ENCODE measurements at places on chromosomes 13 and 19. TPM values are rescaled to one million over a fixed set of nuclear protein-coding genes. Genes with fewer than 3 reads are reported as not detected.

ZNF253 gene
- 8.9 TPM for total RNA-seq

DNA sequence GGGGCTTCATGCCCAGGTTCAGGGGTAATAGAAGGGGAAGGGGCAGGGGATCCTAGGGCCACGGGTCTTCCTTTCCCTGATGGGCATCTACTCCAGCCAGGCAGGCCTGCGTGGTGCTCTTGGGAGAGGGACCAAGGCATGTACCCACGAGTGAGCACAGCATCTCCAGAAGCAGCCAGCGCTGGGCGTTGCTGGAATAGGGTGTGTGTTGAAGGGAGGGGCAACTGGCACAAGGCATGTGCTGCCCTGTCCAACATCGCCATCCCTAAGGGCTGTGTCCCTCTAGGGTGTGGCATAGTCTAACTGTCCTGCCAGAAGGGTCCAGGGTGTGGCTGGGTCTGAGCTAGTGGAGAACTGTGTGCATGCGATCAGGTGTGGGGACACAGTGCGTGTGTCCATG, 2.9 kb downstream of the NOTCH3 start:
- no peak for DNase-seq

ZNF792 gene
- 4.0 TPM for total RNA-seq

DNA sequence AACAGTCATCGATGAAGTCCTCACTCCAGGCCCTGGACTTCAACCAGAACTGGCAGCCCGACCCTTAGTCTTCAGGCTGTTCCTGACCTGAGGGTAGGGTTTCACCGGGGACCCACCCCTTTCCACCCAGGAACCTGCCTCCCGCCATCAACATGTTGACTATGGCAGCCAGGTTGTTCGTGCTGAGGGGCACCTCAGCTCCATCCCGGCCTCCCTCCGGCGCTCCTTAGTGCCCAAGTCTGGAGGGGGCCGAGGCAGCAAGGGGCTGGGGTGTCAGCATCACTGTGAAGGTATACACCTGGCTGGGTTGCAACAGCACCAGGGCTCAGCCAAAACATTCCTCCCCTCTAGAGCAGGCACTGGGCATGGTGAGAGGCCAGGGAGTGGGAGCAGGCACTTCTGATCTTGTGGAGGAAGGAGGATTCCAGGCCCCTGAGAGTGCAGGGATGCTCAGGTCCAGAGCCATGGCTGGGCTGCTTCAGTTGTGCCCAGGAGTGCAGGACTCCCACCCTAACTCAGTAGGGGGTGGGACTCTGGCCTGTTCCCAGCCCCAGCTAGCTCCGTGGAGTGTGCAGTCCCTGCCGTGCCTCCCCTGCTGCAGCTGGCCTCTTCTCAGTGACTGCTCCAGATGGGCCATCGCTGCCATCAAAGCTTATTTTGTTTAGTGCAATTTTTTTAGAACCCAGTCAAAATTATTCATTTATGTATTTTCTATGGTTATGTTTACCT, 1445.9 kb downstream of the PCDH9 start:
- no peak for DNase-seq

ERICH6B gene
- not detected for total RNA-seq

GRCh38 chr13:99055281-99055680, 77.4 kb upstream of the DOCK9 start:
- DNase-seq, result no peak

- DNase-seq, result peak; percentile 73
Measured at GRCh38 chr13:113406321-113407102, 42.6 kb upstream of the GRTP1 start.

ATP4A gene
- total RNA-seq, result not detected

GRCh38 chr13:71515744-71516038, 351.3 kb downstream of the DACH1 start:
- no peak for DNase-seq

GRCh38 chr13:109431217-109431616, 355.2 kb downstream of the IRS2 start:
- no peak for DNase-seq

- DNase-seq, result no peak
Measured at GRCh38 chr13:54394085-54394700, 1365.6 kb downstream of the OLFM4 start.

DNA sequence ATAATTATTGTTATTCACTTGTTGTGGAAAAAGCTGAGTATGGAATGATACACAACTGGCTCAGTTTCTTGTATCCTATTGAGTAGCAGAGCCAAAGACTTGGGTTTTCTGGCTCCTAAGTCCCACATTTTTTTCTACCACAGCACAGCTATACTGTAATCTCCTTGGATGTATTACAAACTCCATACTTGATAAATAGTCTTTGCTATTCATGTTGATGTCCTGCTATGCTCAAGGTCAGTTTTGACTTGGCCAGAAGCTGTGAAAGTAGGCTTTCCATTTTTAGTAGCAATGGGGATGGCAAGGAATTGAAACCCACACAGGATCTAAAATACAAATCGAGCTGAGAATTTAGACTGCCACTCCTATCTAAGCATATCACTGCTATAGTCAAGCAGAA, 79.1 kb downstream of the B3GLCT start:
- no peak for DNase-seq

Data from cardiac septum (tissue), 1 donor.